ENCODE measurements at places on chromosomes 6 and 20.

GRCh38 chr20:36642136-36642535 is 3.9 kb downstream of the SLA2 start:
- DNase-seq: no peak

- DNase-seq: no peak
Measured at GRCh38 chr6:168432196-168432595, 8.8 kb upstream of the SMOC2 start.

GRCh38 chr20:54104781-54105180 is 34.4 kb upstream of the BCAS1 start:
- no peak for DNase-seq

DNA sequence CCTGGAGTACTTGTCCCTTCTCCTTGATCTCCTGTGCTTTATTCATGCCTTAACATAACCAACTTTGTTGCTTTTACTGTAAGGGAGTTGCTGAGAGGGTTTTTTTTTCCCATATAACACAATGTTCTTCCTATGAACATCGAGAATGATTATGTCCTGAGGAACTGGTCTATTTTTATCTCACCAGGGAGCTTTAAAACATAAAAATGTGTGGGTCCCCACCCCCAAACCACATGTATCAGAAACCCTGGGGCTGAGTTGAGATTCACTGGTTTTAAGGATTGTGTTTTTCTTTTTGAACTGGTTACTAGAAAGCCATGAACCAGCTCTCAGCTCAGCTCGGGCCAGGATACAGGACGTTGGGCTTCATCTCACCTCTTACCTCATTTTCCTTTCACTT is 118.5 kb upstream of the JAG1 start:
- DNase-seq: no peak

DNA sequence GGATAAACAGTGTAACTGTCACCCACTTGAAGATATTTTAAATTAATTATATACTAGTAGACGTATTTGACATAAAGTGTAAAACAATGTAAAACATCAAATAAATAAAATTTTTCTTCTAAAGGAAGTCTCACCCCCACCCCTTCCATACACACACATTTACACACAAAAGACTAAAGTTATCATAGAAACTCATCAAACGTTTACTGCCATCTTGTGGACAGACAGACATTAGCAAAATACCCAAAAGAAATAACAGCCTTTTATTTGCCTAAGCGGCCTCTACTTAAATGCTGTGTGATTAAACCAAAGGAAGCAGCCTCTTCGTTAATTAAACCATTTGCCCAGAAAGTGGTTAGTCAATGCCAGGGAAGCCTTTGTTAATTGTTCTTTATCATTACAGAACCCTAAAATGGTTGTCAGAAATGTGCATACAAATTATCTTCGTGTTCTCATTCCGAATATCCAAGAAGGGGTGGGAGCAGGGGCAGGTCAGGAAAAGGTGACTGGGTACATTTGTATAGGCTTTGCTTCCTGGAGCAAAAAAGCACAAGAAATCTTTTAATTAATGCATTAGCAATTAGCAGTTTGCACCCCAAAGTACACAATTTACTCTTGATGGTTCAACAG is 176.2 kb upstream of the SASH1 start:
- no peak for DNase-seq

DNA sequence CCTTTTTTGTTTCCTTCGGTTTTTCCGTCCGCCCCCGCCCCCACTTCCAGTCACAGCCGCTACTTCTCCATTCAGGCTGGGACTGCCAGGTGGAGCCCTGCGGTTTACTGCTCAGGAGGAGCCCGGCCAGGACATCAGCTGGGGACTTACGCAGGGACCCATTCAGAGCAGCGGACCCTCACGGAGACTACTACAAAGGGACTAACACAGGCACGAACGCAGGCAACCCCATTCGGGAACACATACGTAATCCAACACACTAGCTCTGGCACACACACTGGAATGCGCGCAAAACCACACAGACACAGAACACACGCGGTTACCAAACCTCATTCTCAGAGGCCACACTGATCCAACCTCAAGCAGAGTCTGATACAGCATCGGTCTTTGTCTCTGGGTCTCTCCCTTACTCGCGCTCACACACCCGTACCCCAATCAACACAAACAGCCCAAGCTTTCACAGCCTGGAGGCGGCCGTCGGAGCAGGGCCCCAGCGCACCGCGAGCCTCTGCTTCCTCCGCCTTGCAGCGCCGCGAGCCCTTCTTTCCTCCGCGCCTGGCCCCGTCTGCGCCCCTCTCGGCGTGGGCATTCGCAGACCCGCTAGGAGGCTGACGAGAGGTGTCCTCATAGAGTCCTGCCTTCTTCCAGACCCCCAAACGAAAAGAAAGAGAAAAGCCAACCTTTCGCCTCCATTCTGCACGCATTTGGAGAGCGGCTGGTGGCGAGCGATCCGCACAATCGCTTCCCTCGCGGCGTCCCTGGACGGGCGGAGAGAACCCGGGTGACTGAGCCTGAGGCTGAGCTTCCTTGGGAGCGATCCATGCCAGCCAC is 1.1 kb upstream of the SLC32A1 start:
- DNase-seq: no peak

Data from NCI-H345 (cell line).